ENCODE measurements at places on chromosomes 2 and 18.

DNA sequence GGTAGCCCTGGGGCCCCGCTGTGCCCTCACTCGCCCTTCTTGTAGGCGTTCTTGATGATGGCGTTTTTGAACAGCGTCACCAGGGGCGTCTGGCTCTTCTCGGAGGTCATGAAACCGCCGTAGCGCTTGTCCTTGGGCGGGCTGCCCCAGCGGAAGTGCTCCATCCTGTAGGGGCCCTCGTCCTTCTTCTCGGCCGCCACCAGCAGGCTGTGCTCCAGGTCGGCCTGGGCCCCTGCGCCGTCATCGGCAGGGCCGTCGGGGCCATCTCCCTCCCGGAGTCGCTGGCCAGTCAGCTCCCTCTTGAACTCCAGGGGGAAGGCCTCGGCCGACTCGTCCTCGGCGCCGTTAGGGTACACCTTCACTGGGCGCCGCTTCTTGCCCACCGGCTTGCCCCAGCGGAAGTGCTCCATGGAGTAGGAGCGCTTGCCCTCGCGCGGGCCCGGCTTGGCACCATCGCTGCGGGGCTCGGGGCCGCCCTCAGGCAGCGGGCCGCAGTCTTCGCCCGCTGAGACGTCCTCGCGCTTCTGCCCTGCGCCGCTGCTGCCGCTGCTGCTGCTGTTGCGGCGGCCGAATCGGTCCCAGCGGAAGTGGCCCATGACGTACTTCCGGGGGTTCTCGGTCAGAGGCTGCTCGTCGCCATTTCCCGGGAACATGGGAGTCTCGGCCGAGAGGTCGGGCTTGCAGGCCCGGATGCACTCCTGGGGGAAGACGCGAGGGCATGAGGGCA lies 7.2 kb downstream of the POMC start:
- DNase-seq = no peak

DNA sequence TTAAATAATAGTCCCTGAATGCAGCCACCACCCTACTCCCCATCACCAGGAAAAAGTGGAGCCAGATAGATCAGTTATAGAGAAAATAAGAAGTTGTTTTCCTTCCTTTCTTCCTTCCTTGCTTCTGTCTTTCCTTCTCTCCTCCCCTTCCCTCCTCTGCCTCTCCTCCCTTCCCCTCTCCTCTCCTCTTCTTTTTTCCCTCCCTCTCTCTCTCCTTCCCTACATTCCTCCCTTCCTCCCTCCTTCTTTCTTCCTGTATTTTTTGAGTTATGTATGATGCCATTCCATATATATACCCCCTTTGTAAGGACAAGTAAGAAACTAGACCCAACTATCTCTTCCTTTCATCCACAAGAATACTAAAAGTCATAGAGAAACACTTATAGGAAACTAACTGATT lies 265.7 kb downstream of the AGPS start:
- no peak for DNase-seq

DNA sequence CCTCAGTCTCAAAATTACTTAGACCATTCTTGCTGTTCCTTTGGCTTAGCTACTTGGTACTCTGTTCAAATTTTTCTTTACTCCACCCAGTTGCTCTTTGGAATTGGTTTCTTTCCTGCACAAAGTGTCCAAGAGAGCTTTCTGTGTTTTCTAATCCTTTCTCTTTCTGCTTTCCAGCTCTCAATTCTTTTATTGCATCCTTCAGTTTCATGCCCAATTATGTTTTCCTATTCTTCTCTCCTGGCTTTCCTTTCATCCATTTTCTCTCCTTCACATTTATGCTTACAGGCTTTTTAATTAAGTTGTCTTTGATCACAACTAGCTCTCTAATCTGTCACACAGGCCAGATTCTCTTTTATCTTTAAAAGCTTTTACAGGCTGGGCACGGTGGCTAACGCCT lies 38.2 kb downstream of the UBR3 start:
- no peak for DNase-seq

- DNase-seq = no peak
Observed at GRCh38 chr2:188345020-188345419, 53.3 kb downstream of the GULP1 start.

DNA sequence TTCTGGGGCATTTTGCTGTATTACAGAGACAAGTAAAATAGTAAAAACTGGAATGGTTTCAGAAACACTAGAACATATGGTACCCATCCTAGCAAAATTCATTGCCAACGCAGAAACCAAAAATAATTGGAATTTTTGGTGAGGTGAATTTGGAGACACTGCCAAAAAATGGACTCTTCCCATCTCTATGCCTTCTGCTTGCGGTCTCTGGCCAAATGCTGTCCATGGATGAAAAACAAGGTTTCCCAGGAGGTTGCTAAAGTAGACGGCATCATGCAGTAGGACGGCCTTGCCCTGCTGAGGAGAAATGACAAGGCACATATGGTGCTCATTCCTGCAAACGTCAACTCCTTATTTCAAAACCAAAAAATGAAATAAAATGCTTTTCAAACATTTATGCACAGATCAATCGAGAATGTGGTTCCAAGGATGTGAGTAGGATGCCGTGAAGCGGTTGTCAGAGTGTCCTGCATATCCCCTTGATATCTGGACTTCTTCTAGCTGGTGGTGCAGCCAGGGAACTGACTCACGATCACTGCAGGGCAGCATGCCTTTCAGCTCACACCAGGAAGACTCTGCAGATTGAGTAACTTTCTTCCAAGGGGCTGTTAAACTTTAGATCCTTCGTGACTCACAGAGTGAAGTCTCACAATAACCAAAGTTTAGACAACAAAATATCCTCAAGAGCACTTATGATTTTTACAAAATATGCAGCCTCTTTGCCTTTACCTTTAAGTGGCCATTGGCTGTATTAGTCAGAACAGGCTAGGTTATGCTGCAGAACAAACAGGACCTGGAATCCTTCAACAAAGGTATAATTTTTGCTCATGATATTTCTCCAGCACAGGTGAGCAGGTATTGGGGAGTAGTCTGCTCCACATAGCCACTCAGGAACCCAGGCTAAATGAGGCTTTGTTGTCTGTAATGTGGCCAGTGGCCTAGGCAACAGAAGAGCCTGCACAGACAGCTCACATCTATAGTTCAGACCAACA lies 149.4 kb upstream of the NDUFV2 start:
- no peak for DNase-seq

GRCh38 chr2:237336131-237336530 lies 77.8 kb downstream of the COL6A3 start:
- no peak for DNase-seq

DNA sequence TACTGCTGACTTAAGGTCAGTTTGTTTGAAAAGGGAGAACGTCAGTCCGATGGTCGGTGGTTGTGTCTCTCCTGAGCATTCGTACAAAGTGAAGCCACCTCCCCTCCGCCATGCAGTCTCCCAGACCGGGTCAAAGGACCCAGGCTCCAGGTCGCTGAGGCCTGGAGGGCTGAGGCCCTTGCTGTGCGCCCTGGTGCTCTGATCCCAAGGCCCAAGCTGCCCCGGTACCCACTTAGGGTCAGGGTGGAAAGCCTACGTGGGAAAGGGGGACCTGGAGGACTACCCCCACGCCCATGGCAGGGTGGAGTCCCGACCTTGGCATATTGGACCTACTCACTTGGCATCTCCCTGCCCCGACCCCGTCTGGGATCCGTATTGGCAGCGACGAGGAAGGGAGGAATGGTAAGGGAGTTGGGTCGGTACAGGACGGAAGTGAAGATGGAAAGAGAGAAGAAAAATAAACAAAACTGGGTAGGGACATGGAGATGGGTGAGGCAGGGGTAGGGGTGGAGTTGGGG lies 8.0 kb upstream of the SIX3 start:
- no peak for DNase-seq

All from ELF-1 (cell line).